ENCODE measurements at places on chromosomes 6 and 20.

- no peak for DNase-seq
Observed at GRCh38 chr6:64777941-64778785, 928.9 kb downstream of the EYS start.

DNA sequence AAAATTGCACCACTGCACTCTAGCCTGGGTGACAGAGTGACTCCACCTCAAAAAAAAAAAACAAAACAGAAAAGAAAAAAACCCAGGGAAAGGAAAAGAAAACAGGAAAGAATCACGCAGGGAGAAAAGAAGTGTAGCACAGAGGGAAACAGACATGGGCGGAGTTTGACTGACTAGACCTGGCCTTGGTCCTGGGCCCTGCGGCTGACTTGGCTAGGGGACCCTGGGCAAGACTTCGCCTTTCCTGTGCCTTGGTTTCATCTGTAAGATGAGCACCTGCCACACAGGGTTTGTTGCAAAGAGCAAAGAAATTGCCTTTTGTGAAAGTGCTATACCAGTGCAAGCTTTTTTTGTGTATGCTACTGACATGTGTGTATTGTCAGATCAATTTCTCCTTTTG, 71.3 kb upstream of the KCNG1 start:
- no peak for DNase-seq

DNA sequence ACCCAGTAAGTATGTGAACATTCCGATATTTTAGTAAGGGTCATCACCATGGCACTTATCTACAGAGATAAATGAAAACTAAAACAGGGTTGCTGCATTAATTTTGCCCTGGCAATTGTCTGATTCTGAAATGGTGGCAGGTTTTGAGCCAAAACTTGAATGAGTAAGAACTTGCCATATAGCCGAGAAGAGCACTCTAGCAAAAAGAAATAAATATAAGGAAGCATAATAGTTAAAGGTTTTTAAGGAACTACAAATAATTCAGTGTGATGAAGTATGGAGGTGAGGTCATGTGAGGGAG, 68.5 kb upstream of the BTN3A2 start:
- DNase-seq, result no peak

DNA sequence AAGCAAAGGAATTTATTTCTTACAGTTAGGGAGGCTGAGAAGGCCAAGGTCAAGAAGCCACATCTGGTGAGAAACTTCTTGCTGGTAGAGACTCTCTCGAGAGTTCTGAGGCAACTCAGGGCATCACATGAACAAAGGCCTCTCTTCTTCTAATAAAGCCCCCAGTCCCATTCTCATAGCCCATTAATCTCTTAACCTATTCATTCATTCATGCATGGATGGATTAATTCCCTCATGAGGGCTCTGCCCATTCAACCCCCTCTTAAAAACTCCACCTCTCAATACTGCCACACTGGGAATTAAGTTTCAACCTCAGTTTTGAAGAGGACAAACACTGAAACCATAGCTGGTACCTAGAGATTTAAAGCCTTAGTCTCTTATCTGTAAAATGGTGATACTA, 217.9 kb upstream of the SPTLC3 start:
- DNase-seq, result no peak

- DNase-seq, result no peak
Observed at GRCh38 chr6:21321531-21321930, 272.0 kb upstream of the SOX4 start.

DNA sequence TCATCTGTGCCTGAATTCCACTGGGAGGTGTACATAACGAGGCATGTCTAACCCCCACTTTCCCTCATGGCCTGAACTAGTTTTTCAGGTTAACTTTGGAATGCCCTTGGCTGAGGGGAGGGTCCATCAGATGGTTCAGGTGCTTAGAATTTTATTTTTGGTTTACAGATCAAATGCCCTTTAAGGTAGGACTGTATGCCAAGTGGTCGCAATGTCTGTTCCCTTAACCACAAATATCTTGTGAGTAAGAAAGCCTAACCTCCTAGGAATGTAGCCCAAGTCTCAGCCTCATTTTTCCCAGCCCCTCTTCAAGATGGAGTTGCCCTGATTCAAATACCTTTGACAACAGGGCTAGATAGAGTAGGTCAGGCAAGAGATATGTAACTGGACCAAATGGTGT, 78.4 kb downstream of the RNASET2 start:
- no peak for DNase-seq

DNA sequence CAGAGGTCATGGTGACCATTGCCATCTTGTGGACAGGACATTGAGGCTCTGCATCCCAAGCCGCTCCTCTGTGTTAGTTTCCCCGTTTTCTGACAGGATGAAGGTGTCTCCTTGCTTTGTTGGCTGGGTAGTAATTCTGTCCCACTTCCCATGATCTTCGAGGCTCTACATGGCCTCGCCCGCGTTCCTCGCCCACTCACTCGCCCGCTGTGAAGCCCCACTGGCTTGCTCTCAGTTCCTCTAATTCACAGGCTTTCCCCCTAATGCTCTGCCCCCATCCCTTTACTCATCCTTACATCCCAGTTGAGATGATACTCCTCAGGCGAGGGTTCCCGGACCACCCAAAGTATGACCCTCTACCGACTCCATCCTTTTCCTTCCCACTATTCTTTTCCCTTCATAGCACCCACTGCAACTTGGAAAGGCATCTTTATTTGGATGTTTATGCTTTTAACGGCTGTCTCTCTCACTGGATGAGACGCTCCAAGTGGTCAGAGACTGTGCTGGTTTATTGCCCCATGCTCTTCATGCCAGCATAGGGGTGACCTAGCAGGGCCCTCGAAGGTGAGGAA, 511 bp upstream of the SLC35B2 start:
- DNase-seq, result no peak

DNA sequence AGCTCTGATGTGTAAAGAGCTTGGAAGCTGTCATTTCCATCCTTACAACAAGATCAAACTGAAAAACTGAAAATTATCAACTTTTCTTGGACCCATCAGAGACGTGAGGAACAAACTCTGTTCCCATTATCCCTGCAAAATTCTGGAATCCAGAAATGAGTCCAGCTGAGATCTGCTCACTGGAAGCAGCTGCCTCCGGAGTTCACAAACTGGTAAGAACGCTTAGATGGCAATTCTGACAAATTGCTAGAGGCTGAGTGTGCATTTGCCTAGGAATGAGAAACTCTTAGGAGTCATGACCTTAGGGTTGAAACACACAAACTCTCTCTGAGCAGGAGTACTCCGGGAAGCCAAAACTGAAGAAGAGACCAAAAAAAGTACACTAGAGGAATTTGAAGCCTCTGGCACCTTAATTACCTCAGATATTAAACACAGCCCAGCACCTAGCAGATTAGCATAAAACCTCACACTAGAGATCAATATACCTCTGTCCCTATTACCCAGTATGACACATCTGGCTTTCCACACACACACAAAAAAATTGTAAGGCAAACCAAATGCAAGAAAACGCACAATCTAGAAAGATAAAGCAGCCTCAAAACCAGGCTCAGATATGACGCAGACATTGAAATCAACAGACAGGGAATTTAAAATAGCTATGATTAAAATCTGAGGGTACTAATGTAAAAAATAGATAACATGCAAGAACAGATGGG, 233.5 kb upstream of the SGK1 start:
- no peak for DNase-seq

GRCh38 chr6:137214931-137215330, 4.3 kb downstream of the IFNGR1 start:
- DNase-seq, result no peak

DNA sequence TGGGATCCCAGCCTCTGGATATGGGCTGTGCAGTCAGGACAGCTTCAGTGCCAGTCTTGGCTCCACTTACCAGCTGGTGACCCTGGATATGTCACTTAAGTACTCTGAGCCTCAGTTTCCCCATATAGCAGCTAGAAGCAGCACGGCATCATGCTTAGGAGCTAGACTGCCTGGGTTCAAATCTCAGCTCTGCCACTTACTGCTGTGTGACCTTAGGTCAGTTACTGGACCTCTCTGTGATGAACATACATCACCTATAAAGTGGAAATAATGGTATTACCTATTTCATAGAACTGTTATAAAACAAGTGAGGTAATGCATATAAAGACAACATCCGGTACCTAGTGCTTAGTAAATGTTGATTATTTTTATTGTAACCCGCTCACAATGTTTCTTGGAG, 83.7 kb downstream of the GRM4 start:
- DNase-seq, result no peak

DNA sequence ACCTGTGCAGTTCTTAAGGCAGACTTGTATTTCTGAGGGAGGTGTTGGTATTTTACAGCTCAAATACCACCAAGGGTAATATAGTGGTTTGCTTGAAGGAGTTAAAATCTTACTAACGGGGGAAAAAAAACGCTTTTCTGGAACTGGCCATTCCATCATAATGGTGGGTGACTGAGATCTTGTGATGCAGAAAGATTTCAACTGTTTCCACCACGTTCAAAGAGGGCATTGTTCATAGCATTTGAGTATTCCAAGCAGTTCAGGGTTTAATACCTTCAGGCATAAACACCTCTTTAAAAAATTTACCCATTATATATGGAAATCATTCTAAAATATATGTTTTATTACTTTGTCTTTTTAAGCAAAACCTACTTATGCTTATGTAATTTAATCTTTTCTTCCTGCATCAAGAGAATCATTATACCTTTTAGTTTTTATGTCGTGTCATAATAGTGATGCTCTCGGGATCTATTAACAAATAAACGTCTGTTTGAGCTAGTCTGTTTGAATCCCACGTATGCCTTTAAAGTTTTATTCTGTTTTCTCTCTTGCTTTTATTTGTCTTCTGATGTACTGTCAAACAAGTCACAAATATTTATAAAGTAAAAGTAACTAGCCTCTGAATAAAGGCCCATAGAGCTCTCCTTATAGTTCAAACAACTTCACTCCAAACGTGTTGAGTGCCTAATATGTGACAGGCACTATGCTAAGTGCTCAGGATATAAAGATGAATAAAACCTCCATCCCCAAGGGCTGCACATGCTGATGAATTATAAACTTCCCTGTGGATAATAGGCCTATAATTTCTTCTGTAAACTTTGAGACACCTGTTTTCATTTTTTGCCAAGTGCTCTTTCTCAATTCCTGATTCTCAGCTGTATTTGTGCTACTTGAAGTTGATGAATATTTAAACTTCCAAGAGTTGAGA, 298.8 kb upstream of the FERMT1 start:
- DNase-seq, result no peak

GRCh38 chr6:111727041-111727440, 121.4 kb upstream of the TRAF3IP2 start:
- DNase-seq, result no peak

DNA sequence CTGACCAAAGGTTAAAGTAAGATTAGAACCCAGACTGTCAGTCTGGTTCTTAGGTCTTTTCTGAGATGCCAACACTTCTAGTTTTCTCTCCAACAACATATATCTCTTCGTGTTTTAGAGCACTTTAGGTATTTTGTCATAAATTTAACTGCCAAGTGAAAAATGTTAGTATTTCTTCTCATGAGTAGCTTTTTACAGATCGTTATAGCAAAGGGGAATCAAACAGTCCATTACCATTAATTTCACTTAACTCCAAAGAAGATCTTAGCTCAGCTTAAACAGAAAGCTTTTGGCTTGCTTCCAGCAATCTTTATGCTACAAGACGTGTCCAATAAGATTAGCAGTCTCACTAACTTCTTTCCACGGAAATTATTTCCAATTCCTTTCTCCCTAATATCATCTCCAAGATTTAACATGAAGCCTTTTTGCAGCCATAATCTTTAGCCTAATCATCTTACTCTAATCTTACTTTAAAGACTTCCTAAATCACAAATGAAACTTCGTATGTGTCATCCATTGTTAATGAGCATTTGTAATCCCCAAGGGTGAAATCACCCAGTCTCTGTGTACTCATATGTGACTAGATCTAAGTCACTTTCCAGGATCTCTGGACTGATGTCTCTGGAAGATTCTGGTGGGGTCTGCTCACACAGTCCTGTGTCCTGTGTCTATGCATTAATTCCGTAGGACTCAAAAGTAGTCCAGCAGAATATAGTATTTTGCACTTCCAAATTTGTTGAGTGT, 38.7 kb downstream of the MOXD1 start:
- DNase-seq, result no peak

DNA sequence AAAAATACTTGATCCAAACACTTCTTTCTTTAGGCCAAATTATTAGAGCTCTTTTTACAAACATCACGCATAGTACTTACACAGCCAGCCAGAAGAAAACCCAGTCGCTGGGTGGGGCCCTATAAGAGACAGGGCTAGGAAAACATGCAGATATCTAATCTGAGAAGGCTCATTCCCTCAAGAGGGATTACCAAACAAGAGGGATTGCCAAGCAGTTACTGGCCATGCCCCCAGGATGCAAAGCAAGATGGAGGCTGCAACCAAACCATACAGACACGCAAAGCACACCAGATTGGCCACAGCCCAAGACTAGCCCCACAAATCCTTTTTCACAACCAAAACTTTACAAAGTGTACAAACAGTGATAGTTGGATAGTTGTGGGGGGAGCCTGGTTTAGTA, 1235.4 kb upstream of the GJE1 start:
- no peak for DNase-seq

GRCh38 chr20:25865715-25866656, 169.3 kb upstream of the ZNF337 start:
- peak; percentile 74 for DNase-seq

DNA sequence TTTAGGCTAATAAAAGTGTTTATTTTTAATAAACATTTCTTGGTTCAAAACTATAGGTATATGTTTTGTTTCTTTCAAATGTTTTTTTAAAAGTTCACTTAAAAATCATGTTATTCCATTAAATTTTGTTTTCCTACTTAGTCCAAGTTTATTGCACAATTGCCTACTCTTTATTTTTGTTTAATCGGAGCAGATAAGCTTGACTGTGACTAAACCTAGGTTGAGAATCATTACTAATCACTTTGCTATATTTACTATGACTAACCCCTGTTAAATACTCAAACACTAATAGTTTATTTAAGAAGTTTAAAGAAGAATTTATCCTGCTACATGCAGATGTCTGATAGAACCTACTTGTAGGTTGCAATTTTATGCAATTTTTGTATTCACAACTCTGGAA, 18.8 kb downstream of the MAP3K4 start:
- DNase-seq, result no peak

DNA sequence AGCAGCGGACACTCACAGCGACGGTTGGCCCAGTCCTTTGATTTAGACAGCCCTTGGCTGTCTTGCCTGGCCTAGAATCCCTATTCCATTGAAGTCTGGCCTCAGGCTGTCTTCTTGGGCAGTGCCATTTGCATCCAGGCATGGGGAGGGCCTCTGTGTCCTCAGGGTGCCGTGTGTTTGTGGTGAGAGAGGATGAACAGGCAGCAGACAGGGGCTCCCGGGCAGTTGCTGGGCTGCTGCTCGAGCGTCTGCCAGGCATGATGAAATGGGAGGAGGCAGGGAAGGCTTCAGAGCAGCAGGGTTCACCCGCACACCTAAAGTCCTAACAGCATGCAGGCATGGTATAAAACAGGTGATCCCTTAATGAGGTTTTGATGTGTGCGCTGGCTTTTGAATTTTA, 126.9 kb downstream of the SOBP start:
- DNase-seq, result no peak

DNA sequence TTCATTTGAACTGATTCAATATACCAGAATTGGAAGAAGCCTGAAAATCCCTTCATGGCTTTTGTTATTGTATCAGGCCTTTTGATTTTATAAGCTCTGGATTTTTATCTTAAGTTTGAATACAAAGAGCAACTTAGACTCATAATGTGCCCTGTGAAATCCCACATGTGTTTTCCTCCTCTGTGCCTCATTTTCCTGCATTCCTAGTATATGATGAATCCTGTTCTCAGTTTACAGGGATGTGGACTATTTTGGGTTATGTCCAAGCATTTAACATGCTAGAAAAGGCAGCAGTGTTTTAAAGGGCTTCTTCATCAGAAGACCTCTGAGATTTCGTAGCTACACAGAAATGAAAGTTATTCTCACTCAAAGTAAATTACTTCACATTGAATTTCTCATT, 455.0 kb downstream of the RFPL4B start:
- no peak for DNase-seq

All from activated CD8-positive, alpha-beta memory T cell treated with anti-CD3 and anti-CD28 coated beads, Interleukin-2, amount 10 ng/mL, durations not matched to agents 7 days and 5 days (primary cell).